Fibroblast of skin of left quadriceps (primary cell): ENCODE measurements at places on chromosomes 12 and 14.

DNA sequence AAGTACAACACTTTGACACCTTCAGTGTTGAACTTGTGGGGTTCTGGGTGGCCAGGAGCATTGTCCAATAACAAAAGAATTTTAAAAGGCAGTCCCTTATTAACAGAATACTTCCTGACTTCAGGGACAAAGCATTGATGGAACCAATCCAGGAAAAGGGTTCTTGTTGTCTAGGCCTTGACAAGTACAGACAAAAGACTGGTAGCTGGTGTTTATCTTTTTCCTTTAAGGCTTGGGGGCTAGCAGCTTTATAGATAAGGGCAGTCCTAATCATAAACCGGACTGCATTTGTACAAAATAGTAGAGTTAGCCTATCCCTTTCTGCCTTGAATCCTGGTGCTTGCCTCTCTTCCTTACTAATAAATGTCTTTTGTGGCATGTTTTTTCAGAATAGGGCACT lies 27.4 kb downstream of the FAM177A1 start:
- DNase-seq, result no peak

DNA sequence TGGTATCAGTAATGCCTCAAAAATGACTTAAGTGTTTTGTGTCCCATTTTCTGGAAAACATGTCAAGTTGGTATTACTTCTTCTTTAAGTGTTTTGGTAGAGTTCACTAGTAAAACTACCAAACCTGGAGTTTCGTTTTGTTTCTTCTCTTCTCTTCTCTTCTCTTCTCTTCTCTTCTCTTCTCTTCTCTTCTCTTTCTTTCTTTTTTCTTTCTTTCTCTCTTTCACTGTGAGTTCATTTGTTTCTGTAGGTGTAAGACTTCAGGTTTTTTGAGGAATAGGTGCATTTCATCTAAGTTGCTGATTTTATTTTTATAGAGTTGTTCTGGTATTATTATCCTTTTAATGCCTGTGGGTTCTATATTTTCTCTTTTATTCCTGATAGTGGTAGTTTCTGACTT lies 21.9 kb downstream of the CNOT2 start:
- no peak for DNase-seq

DNA sequence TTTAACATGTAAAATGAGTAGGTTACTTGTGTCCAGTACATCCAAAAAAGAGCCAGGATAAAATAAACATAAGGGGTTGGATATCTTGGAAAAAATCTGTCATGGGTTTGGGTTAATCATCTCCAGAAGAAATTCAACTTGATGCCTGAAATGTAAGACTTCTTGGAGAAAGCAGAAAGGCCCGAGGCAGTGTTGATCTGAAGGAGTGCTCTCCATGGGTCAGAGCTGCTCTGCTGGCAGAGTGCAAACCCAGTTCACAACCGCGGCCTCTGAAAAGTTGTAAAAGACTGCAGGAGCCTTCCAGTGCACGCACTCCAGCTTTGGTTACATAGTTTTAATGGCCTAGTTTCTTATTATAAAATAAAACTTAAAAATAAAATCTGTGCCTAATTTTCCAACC lies 97.3 kb upstream of the ALX1 start:
- no peak for DNase-seq

DNA sequence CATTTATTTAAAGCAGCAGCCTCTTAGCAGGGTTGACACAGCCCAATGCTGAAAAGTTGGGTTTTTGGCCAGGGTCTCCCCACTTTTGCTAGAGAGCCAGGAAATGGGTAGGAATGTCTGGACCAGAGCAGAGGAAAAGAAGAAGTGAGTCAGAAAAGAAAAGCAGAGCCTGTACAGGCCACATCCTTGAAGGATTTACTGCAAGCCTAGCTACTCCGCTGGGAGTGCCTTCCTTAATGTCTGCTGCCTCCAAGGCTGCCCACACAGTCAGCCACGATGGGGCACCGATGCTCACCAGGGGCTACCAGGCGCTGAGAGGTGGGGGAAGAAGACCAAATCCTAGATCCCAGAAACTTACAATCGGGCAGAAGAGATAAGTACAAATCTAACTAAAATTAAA lies 139.2 kb downstream of the C12orf75 start:
- DNase-seq, result no peak

GRCh38 chr12:16763901-16764300 lies 157.9 kb upstream of the LMO3 start:
- no peak for DNase-seq

DNA sequence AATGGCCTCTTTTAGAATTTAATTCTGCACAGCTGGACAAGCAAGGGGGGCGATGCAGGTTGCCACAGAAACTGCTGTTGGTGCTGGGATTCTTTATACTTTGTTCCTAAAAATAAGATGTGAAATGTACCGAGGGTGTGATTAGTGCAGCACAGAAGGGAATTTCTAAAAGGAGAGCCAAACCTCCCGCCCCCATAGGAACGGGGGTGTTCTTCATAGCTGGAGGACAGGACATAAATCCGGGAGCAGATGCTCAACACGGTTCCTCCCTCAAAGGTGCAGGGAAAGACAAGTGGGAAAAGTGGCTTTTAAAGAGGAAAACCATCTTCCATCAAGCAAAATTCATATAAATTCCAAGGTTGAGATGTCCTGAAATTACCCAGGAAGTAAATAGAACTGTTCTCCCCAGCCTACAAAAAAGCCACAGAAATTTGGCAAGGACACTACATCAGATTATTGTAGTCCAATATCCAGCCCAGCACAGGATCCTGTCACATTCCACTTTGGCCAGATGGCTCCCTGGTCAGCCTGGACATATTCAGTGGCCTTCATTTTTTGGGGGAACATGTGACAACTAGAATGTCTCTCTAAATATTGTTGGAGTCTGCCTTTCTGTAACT lies 51.4 kb upstream of the TMX1 start:
- no peak for DNase-seq

- peak; percentile 22 for DNase-seq
These were observed 41.6 kb downstream of the ITPR2 start for GRCh38 chr12:26791301-26791791.

DNA sequence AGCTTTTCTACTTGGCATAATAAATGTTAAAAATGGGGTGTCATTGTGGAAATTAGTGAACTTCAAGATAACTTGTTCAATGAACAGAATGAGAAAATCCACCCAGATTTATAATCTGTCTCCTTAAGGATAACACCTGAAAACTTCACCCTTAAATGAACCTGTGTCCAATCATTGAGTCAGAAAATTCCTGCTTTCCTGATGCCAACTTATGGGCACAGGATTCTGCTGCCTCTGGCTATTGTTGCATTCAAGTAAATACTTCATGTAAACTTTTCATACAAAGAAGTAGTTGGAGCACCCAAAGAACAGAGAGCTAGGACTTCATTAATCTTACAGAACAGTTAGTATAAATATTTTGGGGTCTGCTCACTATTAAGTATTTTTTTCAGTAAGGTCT lies 98.9 kb upstream of the PLEKHA5 start:
- no peak for DNase-seq

GRCh38 chr14:92549859-92550230 lies 36.3 kb downstream of the RIN3 start:
- no peak for DNase-seq

GRCh38 chr12:100324498-100324897 lies 32.4 kb upstream of the SLC17A8 start:
- DNase-seq, result no peak

DNA sequence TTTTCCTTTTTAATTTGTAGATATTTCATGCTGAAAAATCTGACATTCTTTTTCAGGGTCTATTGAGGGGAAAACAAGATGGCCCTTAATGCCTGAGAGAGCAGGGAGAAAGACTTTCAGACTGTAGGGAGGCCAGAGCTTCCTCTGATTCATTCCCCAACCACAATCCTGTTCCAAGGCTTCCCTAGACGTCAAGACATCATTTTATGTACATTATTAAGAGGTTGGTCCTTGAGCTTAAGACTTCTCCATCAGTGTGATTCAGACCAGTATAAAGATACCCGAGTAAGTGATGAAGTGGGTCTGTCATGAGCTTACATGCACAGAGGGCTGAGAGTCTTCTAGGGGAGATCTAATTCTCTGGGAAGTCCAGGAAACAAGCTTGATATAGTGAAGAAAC lies 57.3 kb downstream of the AVPR1A start:
- DNase-seq, result no peak

DNA sequence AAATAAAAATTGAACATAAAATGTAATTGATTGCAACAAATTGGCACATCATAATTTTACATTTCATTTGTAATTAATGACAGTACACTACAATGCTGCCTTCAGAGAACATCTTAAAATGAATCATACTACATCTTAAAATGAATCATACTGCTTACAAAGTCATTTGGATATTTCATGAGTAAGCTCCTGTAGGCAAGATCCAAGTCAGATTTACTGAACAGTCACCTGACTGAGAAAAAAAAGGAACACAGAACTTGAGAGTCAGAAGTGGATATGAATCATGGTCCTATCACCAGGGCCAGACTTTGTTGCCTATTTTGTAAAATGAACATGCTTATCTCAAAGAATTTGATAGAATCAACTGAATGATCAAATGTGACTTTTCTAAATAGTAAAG lies 32.7 kb upstream of the FBLN5 start:
- DNase-seq, result peak; percentile 62
